NCI-H1092 treated with DMSO at 0.1 percent for 48 hours (cell line): ENCODE measurements at places on chromosomes 1 and 21.

GRCh38 chr1:150927624-150928023 lies 1.5 kb downstream of the SETDB1 start:
- no peak for DNase-seq

GRCh38 chr1:243251539-243251938 lies 3.5 kb downstream of the CEP170 start:
- DNase-seq = no peak

DNA sequence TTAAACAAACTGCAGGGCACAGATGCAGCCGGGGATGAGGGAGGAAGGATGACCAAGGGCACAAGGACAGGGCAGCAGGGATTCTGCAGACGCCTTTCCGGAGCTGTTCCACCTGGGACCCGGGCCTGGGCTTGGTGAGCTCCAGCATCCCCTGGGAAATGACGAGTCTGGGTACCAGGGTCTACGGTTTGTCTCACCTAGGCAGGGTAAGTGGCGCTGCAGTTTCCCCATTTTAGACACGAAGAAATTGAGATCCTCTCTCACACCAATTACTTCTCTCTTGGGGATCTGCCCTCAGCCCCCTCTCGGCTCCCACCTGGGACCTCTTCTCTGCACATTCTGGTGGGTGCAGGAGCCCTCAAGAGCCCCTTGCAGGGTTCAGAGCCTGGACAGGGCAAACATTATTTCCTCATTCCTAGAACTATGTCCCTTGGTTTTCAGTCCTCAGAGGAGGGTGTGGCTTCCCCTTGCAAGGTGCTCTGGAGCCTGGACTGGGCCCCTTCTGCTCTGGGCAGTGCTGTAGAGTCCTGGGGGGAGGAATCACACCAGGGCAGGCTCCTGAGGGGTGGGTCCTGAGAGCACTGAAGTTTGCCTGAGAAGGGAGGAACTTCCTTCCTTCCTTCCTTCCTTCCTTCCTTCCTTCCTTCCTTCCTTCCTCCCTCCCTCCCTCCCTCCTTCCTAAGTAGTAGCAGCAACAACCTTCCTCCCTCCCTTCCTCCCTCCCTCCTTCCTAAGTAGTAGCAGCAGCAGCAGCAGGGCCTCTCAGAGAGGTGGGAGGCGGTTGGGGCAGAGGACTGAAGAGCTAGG lies 16.0 kb downstream of the RAP1GAP start:
- DNase-seq = no peak

GRCh38 chr1:218829097-218829496 lies 344.6 kb upstream of the LYPLAL1 start:
- DNase-seq = no peak

DNA sequence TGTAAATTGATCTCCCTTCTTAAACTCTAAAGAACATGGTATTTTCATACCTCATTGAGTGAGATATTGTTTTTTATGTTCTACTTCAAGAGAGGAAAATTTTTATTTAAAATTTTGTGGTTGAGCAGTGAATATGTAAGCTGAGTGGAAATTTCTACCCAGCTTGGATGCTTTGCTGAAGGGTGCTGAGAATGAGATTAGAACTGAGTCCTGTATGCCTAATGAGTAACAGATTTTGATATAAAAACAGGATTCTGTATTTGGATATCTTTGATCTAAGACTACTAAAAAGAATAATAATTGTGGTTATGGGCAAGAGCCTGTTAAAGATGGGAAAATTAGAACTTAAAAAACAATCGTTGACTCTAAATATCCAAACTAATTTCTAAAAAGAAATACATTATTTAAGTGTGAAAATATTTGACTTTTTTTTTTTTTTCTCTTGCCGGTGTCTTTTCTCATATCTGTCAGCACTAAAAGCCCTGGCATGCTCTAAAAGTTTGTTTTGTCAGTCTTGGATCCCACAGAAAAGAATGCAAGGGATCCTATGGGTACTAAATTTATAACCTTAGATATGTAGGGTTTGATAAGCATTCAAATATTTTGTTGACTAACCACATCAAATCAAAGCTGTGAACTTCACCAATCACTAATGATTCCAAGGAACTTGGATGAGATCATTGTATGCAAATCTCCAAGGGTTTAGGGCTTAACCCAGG lies 652.3 kb downstream of the PTPRC start:
- DNase-seq = no peak
